ENCODE measurements at places on chromosomes 4 and X.
A peak's percentile ranks its signal among the peaks of the same experiment; 100 is the strongest.

DNA sequence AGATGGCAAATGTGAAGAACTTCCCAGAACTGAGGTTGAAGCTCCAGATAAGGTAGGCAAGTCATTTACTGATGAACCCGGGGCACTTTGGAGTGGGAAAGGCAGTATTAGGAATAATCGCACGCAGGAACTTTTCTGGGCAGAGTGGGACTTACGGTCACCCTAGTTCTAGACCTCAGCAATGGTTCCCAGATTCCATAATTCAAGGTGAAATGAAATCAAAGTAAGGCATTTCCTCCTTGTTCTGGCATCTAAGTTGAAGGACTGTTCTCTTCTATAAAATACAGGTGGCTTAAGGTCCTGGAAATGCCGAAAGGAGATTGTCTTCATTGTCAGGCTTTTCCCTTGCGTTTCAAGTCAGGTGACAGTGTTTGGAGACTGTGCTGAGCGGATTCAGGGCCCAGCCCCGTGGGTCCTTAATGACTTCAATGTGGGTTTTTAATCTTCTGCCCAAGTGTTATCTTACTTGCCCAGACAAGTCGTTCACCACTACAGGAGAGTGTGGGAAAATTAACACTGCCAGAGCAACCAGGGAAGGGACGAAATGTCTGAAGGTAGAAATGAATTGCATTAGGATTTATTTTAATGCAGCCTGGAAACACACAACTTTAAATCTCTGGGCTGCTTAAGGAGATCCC lies 52.1 kb upstream of the STOX2 start:
- DNase-seq: no peak

DNA sequence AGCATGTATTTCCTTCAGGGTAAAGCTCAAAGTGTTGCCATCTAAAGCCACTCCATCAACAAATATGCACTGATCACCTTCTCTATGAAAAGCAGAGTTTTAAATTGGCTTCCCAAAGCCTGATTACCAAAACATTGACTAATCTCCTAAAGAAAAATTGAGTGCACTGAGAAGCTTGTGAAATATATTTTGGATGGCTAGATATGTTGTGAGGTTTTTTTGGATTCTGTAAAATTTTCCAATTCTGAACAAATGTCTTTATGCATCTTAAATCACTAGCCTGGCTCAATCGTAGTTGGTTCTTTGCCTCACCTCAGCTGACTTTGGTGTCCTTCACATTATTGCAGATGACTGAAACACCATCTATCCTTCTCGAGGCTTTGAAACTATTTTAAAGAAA lies 14.9 kb upstream of the EXOSC9 start:
- no peak for DNase-seq

- no peak for DNase-seq
Measured at GRCh38 chrX:118049713-118050112, 66.9 kb downstream of the KLHL13 start.

- DNase-seq: no peak
Measured at GRCh38 chr4:137677863-137678262, 145.6 kb upstream of the PCDH18 start.

DNA sequence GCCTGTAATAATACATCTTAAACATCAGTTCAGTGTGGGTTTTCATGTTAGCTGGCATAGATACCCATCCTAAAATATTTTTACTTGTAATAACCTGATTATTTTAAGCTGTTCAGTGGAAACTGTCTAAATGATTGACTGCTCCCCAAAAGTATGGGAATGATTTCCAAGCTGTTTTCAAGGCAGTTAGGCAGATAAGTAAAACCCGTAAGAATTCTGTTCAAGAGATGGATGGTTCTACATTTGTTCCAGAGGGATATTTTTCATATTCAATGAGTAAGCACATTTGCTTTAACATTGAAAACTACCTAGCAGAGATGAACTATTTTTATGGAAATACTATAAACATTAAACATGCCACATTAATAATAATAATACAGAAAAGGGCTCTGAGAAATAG lies 161.1 kb downstream of the UNC5C start:
- no peak for DNase-seq

- no peak for DNase-seq
Measured at GRCh38 chr4:25816591-25817058, 46.2 kb downstream of the SEL1L3 start.

- no peak for DNase-seq
Measured at GRCh38 chrX:44903107-44903506, 30.1 kb downstream of the KDM6A start.

DNA sequence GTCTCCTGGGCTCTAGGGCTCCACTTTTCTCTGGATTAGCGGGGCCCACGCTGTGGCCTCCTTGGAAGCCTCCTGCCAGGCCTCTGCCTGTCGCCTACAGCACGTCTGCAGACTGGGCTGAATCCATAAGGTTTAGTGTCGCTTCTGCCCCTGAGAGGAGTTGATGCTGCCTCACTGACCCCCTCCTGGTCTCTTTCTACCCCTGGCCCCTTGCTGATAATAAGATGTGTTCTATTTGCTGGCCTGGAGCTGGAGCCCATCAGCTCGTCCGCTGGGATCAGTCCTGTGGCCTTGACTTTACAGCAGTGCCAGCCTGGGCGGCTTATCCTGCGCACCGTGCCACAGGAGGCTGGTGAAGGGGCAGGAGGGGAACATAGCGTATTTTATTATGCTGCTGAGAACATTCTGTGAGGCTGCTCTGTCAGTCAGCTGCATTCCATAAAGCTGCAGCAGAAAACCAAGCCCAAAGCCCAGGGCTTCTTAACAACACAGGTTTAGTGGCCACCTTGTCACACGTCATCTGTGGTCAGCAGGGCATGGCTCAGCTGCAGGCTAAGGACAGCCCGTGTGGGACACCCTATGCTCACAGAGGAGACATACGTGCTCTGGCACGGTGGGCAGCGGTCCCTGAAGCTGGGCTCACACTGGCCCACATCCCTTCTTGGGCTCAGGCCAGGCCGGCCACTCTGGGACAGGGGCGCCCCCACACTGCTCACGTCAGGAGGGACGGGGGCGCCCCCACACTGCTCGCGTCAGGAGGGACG lies 29.3 kb upstream of the HGFAC start:
- no peak for DNase-seq

DNA sequence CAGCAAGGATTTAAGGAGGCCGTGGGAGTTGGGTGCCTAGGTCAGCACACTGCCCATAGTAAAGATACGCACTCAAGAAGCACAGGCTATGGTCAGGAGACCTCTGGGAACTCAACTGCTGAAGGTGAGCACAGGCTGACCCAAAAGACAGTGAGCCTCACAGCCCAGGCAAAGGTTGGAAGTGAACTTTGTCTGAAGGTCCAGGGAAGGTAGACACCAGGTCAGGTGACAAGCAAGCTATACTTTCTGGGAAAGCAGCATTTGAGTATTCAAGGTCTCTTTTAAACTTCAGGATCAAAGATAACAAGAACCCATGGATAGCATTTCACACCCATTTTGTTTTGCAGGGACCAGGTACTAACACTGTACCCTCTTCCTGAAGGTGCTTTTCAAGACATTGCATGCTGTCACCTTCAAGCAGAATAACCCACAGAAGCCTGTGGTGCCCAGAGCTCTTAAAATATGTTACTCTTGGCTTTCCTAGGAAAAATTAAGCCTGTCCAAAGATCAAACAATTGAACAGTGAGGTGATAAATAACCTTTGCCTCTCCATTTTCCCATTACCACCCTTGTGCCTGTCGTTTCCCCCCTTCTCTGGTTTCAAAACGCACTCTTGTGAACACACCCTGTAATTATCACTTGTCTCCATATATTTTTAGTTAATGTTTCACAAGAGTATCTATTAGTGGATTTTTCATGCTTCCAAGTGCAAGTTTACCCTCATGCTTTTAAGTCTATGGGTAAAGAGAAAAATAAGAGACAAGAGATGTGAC lies 3.4 kb upstream of the S100G start:
- DNase-seq: peak; percentile 84

- DNase-seq: no peak
Measured at GRCh38 chr4:25827897-25828296, 34.9 kb downstream of the SEL1L3 start.

- DNase-seq: no peak
Measured at GRCh38 chr4:3599951-3600350, 67.7 kb upstream of the LRPAP1 start.
